Neural progenitor cell (in vitro differentiated cells): ENCODE measurements at places on chromosomes 11 and 22. TPM values are rescaled to one million over a fixed set of nuclear protein-coding genes. Genes with fewer than 3 reads are reported as not detected.

SCUBE1 gene
- total RNA-seq = 25.9 and 35.3 TPM in 2 replicates

GAL3ST1 gene
- total RNA-seq = 4.3 and 10.1 TPM in 2 replicates

ANO9 gene
- 1.3 and 4.7 TPM in 2 replicates for total RNA-seq

F2 gene
- 0.06 TPM in 1 of 2 replicates, not detected in the other for total RNA-seq

IGSF9B gene
- 1.3 and 5.4 TPM in 2 replicates for total RNA-seq

PITPNM1 gene
- total RNA-seq = 7.7 and 32.8 TPM in 2 replicates

TLCD5 gene
- 25.1 and 32.2 TPM in 2 replicates for total RNA-seq

APOL4 gene
- total RNA-seq = 0.56 and 0.82 TPM in 2 replicates

SERPING1 gene
- total RNA-seq = 46.0 and 68.1 TPM in 2 replicates

MMP13 gene
- not detected in 2 replicates for total RNA-seq

VSIG10L2 gene
- total RNA-seq = not detected in 2 replicates

GUCY1A2 gene
- 0.54 and 0.56 TPM in 2 replicates for total RNA-seq

PARVB gene
- total RNA-seq = 12.7 and 13.0 TPM in 2 replicates

MIOX gene
- not detected in 2 replicates for total RNA-seq

ROBO4 gene
- total RNA-seq = not detected in 2 replicates

CYB5R2 gene
- total RNA-seq = 24.6 and 37.1 TPM in 2 replicates

RAG2 gene
- total RNA-seq = 0.06 and 0.15 TPM in 2 replicates

BTG4 gene
- not detected in 2 replicates for total RNA-seq

FOSL1 gene
- not detected in 2 replicates for total RNA-seq

DEUP1 gene
- not detected in 2 replicates for total RNA-seq

CHRM1 gene
- not detected in 2 replicates for total RNA-seq

DDX25 gene
- total RNA-seq = 8.9 and 12.4 TPM in 2 replicates
